Smooth muscle cell of the coronary artery (primary cell): ENCODE measurements at places on chromosomes 4 and X. TPM values are rescaled to one million over a fixed set of nuclear protein-coding genes. Genes with fewer than 3 reads are reported as not detected.

Gene S100G
- not detected in 2 replicates for total RNA-seq

Gene MAPK10
- 10.2 and 12.3 TPM in 2 replicates for total RNA-seq

Gene MAGEB17
- total RNA-seq = not detected in 2 replicates

Gene CABS1
- total RNA-seq = not detected in 2 replicates

Gene HTRA3
- total RNA-seq = 0.45 and 6.8 TPM in 2 replicates

Gene PGRMC2
- total RNA-seq = 20.9 and 22.5 TPM in 2 replicates

Gene CHRDL1
- 15.2 TPM in 1 of 2 replicates, not detected in the other for total RNA-seq

Gene TMEM35A
- 8.0 and 13.2 TPM in 2 replicates for total RNA-seq

Gene RIPPLY1
- not detected in 2 replicates for total RNA-seq

Gene EFHC2
- total RNA-seq = 0.08 and 0.12 TPM in 2 replicates

Gene CENPE
- 1.4 and 3.9 TPM in 2 replicates for total RNA-seq
